Activated T-cell treated with anti-CD3 and anti-CD28 coated beads, Interleukin-2, amount 50 U/mL, for 48 hours (primary cell): ENCODE measurements at places on chromosomes 4 and X.

DNA sequence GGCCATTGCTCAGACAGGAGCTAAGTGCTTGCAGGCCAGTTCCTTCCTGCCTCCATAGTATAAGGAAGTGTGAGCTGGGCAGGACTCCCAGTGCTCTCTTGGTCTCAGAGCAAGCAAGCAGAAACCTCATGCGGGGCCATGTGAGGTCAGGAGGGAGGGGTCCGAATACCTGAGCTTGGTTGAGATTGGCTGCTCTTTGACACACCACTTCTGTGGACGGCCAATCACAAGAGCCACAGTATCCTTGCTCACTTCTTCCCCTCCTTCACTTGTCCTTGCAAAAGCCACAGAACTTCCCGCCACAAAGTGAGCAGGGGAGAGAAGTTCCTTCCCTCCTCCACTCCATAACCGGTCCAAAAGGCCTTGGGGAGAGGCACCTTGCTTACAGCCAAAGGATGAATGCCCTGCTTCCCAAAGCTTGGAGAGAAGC, 56.7 kb downstream of the PRPS1 start:
- DNase-seq: peak; percentile 25

- no peak for DNase-seq
Observed at GRCh38 chr4:135277068-135277979, 1075.7 kb upstream of the PABPC4L start.

- DNase-seq: no peak
Observed at GRCh38 chr4:120808475-120809141, 113.9 kb downstream of the PRDM5 start.

GRCh38 chr4:128123036-128123435, 61.9 kb downstream of the LARP1B start:
- no peak for DNase-seq

DNA sequence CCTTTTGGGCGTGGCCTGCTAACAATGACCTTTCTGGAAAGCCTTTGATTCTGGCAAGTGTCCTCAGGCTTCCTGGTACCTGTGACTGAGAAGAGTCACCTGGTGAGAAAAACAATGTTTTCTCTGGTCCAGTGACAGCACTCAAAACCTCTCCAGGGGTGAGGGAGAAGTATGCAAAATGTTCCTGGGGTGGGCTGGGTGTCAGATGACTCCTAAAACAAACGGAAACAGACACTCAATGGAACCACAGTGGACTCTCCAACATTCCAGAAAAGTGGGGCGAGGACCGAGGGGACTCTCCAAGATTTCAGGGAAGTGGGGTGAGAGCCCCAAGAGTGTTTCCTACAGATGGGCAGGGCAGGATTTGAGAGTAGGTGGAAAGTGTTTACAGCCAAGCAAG, 69.5 kb downstream of the ANAPC4 start:
- no peak for DNase-seq

DNA sequence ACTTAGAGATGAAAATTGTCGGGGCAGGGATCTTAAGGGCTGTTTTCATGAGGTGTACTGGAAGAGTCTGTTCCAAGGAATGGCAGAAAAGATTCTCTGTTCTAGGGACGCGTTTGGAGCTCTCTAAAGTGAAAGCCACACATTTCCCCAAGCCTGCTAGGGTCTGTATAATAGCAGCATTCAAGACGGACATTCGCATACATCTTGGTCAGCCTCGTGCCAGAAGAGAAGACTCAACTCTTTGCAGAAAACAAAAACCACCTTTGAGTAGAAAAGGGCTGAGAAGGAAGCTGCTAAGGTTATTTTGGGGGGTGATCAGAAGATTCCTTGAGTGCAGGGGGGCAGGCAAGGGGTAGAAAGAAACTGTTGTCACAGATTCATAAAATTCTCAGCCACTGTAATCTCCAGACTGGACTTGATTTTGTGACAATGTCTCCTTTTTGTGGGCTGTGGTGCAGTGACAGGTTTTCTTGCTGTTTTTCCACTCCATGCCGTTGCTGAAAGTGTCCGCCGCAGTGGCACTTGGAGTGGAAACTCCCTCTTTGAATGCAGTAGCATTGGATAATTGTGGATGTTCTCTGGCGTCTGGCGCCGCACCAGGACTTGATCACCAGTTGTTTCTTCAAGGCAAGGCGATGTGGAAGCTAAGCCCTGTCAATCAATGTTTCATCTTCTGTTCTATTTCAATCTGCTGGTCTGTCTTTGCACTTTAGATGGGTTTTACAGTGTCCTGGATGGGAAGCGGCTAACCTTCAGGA, 2.9 kb downstream of the GYG2 start:
- no peak for DNase-seq

GRCh38 chr4:78047366-78047765, 9.8 kb upstream of the FRAS1 start:
- DNase-seq: no peak
